Trophoblast cell (in vitro differentiated cells and primary cell): ENCODE measurements at places on chromosomes 3 and 15.

DNA sequence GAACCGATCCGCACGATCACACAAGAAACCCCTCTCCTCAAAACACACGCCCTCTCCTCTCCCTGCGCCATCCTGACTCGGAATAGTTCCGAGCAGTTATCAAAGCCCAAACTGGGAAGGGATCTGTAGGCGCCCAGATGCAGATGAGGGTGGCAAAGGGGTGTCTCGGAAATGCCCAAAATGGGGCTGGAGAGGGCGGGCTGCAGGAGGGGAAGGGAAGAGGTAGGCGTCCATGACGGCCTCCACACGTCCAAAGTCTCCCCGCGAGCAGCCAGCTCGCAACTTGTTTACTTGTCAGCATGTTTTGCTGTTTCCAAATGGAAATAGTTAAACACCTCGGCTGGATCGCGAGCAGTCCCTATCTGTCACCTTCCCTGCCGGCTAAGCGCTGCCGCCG is 1.5 kb downstream of the NTRK3 start:
- DNase-seq: no peak

- no peak for DNase-seq
These were observed 586 bp downstream of the LRRK1 start for GRCh38 chr15:100919481-100920405.

- DNase-seq: no peak
These were observed 20.7 kb upstream of the GOLGA6C start for GRCh38 chr15:75237316-75237982.

DNA sequence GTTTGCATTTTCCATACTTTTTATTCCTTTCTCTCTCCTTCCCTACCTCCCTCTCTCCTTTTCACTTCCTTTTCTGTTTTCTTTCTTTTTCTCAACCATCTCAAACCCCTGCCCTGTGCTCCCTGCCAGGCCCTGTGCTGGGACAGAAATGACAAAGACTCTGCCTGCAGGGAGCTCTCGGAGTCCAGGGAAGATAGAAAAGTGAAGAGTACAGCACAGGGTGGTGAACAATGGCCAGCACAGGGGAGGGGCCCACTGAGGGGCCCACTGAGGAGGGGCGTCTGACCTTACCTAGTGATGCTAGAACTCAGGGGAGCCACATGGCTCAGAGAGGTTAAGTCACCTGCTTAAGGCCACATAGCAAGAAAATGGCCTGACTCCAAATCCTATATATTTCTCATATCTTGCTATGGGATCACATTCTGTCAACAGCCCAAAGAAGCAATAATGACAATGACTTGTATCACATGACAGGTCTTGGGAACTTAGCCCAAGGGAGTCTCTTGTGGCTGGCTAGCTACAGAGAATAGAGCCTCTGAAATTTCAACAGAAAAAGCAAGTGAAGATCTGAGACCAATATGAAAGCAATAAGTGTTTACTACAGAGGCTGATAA is 44.3 kb upstream of the ATP2B2 start:
- DNase-seq: no peak

- no peak for DNase-seq
These were observed 109.5 kb upstream of the LIPC start for GRCh38 chr15:58322253-58322652.

DNA sequence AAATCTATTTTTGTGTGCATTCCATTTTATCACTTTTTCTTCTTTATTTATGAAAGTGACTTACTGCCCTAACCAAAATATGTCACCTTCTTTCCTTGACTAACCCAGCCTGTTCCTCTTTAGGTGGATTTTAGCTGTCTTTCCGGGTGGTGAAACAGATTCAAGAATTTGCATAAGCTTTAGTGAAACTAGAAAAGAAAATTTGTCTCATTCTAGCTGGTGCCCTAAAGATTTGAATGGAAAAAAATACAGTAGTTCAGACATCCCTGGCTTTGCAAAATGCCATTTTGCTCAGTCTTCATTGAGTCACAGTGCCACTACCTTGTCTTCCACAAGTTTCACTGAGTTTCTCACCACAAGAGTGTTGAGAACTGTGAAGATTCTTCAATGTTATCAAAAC is 28.2 kb upstream of the CCDC50 start:
- no peak for DNase-seq

DNA sequence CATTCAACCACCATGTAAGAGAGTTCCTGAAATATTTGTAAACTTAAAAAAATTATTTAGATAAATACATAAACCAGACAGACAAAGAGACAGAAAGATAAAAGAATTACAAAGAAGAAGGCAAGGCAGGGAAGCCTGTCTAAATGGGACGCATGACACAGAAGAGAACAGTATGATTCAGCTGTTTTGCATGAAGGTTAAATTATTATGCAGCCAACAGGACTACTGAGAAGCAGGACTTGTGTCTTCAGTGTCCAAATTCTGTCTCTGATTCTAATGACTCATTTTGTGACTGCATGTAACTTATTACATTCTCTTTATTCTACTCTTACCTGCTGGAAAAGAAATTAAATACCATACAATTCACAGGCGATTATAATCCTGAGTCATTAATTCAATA is 340.4 kb upstream of the KCNMB2 start:
- no peak for DNase-seq

GRCh38 chr15:38667890-38668850 is 103.6 kb upstream of the RASGRP1 start:
- DNase-seq: no peak

DNA sequence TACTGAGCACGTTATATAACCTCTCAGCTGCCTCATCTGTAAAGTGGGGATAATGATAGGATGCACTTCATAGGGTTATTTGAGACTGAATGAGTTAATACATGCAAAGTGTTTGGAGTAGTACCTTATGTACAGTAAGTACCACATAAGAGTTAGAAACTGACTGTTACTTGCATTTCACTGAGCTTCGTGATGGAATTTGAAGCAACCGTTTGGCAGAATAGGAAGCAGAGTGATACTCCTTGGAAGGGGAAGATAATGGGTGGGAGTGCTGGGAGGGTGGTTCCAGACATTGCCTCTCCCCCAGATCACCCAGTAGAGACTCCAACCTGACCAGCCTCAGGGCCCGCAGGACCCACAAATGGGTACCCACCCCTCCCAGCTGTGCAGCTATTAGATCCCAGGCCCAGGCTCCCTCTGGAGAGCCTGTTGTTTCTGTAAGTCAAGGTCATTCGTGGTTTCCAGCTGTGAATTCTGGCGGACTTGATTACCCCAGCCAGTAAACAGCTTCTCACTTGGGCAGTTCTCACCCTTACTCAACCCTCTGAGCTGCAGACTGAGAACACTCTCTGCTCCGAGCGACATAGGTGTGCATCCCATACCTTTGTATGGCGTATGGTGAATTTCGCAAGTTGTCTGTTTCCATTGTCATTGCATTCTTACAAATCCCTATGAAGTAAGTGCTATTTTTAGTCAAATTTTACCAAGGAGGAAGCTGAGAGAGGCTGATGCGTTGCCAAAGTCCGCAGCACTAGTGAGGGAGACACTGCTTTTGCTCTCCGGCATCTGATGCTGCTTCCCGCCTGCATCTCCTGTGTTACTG is 11.1 kb downstream of the ALPK3 start:
- peak; percentile 19 for DNase-seq

- DNase-seq: no peak
These were observed 56.6 kb downstream of the XXYLT1 start for GRCh38 chr3:195214381-195214780.

GRCh38 chr3:100277255-100277800 is 16.5 kb downstream of the TBC1D23 start:
- no peak for DNase-seq

GRCh38 chr3:190074817-190075216 is 45.9 kb downstream of the P3H2 start:
- DNase-seq: no peak
